Activated naive CD8-positive, alpha-beta T cell treated with anti-CD3 and anti-CD28 coated beads, Interleukin-2, amount 10 ng/mL, durations not matched to agents 7 days and 5 days (primary cell): ENCODE measurements at places on chromosomes 6 and 20. TPM values are rescaled to one million over a fixed set of nuclear protein-coding genes. Genes with fewer than 3 reads are reported as not detected.

The F13A1 gene
- total RNA-seq: 0.34 TPM

The SNAI1 gene
- 0.75 TPM for total RNA-seq

The SCAF8 gene
- total RNA-seq: 42.3 TPM

- DNase-seq: no peak
These were observed 111.8 kb upstream of the QKI start for GRCh38 chr6:163302747-163303146.

GRCh38 chr6:104601131-104601651 is 258.5 kb downstream of the HACE1 start:
- no peak for DNase-seq

DNA sequence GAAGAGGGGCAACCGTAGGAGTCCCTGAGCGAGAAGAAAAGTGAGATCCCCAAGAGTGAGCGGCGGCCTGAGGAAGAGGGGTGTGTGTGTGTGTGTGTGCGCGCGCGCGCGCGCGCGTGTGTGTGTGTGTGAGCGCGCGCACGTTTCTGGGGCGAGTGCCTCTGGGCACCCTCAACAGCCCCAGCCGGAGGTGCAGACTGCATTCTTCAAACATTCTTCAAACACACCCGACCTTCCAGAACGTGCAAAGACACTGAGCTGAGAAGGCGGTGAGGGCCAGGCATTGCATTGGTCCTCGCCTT is 76.2 kb upstream of the FOXP4 start:
- no peak for DNase-seq

DNA sequence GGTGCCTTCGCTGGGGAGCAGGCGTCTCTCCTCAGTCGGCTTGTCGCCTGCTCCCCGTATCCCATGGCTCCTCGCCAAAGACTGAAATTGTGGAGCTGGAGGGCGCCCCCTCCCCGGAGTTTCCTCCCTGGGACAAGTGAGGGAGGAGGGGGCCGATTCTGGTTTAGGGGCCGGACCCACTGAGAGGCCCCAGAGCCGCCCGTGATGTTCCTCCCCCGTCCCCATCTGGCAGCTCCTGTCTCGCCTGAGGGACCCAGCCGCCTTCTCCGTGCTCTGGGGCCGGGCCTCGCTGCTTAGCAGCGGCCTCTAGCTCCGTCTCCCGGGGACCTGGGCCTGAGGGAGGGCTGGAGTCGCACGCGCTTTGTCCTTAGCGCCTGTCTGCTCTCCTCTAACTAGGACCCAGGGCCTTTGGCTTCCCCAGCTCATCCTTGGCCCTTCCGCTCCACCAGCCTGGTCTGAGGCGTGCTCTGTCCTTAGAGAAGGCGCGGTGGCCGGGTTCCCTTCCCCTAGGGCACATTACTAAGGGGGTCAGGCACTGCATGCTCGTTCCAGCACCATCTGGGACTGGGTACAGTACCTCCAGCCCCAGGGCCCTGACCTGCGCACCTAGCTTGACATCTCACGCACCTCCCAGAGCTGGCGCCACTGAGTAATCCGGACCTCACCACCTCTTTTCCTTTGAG is 29.7 kb downstream of the SLC12A5 start:
- DNase-seq: no peak

- no peak for DNase-seq
These were observed 208.0 kb downstream of the EYA2 start for GRCh38 chr20:47102629-47103028.

- no peak for DNase-seq
These were observed 14.8 kb downstream of the TP53RK start for GRCh38 chr20:46674253-46675083.

GRCh38 chr6:46491201-46491627 is at the start of gene RCAN2:
TSS of gene RCAN2 (minus strand) at chr6:46491449.
- DNase-seq: peak; percentile 52

DNA sequence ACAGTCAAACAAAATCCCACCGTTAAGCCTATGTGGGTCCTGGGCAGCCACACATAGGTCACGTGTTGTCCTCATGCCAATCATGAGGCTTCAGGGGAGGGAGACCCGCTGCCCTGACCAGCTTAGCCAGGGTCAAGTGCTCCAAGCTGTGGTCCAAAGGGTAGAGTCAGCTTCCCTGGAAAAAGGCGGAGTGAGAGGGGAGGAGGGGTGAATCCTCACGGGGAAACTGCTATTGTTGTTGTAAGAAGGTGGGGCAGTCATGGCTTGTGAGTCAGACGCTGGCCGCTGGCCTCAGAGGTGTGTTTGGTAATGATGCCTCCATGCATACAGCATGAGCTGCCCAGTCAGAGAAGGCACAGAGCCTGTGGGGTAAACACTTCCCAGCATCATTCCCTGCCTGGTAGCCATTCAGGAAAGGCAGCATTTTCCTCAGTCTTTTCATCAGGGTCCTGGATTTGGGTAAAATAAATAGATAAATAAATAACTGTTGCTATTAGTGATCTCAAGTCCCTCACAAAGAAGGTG is 8.7 kb downstream of the CST3 start:
- no peak for DNase-seq

GRCh38 chr6:146087386-146087785 is 58.5 kb downstream of the GRM1 start:
- no peak for DNase-seq

DNA sequence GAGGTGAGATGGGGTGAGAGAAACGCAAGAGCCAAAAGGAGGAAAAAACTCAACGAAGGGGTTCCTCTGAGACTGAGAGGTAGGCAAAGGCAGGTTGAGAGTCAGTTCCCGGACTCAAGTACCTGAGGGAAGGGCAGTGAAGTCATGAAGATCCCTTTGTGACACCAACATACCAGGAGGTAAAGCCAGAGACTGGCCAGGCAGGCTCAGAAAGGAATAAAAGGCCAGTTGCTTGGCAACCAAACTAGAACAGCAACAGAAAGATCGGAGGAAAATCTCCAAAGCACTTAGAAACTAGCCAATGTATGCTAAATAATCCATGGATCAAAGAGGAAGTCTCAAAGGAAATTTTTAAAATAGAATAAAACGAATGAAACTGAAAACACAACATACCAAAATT is 209.8 kb upstream of the PROKR2 start:
- no peak for DNase-seq

GRCh38 chr20:42336576-42336975 is 718.4 kb upstream of the CHD6 start:
- no peak for DNase-seq

GRCh38 chr20:33881989-33882388 is 70.8 kb downstream of the CHMP4B start:
- DNase-seq: no peak
